Stimulated activated CD8-positive, alpha-beta memory T cell treated with anti-CD3 and anti-CD28 coated beads, Interleukin-12 subunit alpha, Interleukin-12 subunit beta, amount 100 ng/mL, for 4 hours (primary cell): ENCODE measurements at places on chromosomes 3 and 15.

GRCh38 chr15:49832511-49832910, 211.7 kb downstream of the DTWD1 start:
- no peak for DNase-seq

DNA sequence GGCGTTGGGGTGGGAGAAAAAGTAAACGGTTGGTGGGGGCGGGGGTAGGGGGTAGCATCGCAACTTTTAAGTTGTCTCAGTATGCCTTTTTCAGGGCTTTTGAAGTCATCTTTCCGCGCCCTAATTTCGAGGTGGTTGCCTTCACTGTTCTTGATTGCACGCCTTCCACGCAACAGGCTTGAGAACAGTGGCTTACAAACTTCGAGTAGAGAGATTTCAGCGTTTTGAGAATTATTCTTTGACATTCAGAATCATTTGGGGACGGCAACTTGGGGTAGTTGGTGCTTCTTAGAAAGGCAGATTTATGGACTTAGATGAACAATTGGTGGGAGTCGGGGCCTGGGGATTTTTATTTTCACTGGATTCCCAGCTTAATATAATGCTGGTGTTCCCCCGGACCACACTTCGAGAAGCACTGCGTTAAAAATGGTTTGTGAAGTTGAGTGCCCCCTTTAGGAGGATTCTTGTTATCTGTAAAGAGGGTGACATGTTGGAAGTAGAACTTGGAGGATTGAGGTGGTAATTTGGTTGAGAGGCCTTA, 880 bp downstream of the PPP4R2 start:
- no peak for DNase-seq

- DNase-seq = no peak
Observed at GRCh38 chr3:166283840-166284239, 446.6 kb upstream of the BCHE start.

- no peak for DNase-seq
Observed at GRCh38 chr15:66964111-66964738, 101.2 kb upstream of the SMAD3 start.

- no peak for DNase-seq
Observed at GRCh38 chr3:137222736-137223225, 265.0 kb downstream of the IL20RB start.

- no peak for DNase-seq
Observed at GRCh38 chr3:80238606-80239005, 470.8 kb upstream of the ROBO1 start.

GRCh38 chr3:156718622-156719306, 44.4 kb downstream of the TIPARP start:
- DNase-seq = no peak

DNA sequence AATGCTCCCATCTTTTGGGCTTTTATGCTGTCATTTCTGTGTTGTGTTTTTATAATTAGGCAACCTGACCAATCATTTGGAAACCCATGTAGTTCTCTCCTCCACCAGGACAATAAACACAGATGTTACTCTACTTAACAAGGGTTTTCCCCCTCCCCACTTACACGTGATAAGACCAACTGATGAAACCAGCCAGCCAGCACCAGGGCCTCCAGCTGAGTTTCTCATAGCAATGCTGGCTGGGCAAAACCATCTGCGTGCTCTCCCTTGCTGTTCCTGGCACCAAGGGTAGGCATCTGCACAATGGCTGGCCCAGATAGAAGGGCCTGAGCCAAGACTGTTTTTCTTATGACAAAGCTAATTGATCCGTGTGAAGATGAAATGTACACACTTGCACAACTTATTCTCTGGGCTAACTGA, 310.4 kb downstream of the PLCL2 start:
- DNase-seq = no peak

DNA sequence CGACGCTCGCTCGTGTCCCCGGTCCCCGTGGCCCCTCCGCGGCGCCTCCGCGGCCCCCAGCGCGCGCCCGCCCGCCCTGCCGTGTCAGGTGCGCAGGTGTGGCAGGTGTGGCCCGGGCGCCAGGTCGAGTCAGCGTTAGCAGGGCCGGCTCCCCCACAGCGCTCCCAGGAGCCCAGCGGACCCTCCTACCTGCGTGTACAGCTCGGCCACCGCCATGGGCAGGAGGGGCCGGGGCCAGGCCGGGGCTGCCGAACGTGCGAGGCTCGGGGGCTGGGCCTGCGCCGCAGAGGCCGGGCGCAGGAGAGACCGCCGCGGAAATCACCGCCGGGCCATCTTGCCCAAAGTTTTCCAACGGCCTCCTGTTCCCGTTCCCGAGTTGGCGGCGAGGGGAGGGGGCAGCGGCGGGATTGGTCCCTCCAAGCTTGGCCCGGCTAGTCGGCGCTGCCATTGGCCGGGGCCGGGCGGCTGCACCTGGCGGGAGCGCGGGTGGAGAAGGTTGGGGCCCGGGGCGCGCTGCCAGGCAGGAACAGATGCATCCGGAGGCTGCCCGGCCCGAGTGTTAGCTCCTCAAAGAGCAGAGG, at the start of gene MYO5C:
Gene MYO5C (minus strand): TSS at position 384 of the 581 bp plus-strand sequence. CDS start 168 bp downstream, at position 216.
- no peak for DNase-seq
